ENCODE measurements at places on chromosomes 7 and 10.

- DNase-seq = no peak
Observed at GRCh38 chr10:35690534-35690933, 48.4 kb upstream of the FZD8 start.

GRCh38 chr7:50119815-50120637, 27.0 kb upstream of the ZPBP start:
- peak; percentile 30 for DNase-seq

GRCh38 chr7:143435266-143435665, 8.0 kb upstream of the TAS2R60 start:
- DNase-seq = no peak

GRCh38 chr10:95561864-95562177, 650 bp upstream of the SORBS1 start:
- no peak for DNase-seq

DNA sequence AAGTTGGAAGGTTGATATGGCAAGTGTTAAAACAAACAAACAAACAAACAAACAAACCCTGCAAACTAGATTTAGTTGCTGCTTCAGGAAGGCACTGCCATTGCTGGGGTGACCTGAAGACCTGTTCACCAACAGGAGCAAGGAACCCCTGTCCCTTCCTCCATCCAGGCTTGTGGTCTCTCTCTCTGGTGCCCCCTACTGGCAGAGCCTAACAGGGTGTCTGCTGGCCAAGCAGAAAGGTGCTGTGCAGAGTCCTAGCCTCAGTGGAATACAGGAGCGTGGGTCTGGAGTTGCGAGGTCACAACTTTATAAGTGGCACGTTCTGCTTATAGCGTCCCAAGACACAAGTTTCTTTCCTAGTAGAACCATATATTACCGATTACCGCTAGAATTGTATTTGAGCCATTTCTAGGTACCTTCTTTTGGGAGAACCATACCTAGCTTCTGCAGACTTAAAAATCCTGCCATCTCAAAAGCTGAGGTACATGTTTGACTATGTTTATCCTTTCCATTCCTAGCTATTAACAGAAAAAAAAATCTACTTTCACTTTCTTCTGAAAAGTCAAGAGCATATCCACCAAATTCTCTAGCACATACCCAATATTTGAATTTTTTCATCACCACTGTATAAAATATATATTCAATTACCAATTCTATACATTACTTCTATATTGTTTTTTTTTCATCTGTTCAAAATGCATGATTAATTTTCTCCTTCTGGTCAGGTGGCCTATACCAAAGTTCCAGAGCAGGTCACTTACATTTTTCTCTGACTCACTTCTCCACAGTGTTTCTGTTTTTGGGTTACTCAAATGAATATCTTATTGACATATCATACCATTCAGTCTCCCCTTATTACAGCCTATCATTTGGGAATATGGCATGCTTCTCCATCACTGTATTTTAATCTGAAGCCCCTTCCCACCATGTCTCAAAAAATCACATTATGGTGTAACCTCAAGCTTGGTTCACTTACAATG, 29.1 kb upstream of the CALD1 start:
- DNase-seq = peak; percentile 61

GRCh38 chr7:27560706-27561235, 101.9 kb downstream of the HIBADH start:
- no peak for DNase-seq
